ENCODE measurements at places on chromosomes 7 and 10.

- no peak for DNase-seq
Observed at GRCh38 chr10:104242545-104242944, 10.4 kb upstream of the CFAP43 start.

DNA sequence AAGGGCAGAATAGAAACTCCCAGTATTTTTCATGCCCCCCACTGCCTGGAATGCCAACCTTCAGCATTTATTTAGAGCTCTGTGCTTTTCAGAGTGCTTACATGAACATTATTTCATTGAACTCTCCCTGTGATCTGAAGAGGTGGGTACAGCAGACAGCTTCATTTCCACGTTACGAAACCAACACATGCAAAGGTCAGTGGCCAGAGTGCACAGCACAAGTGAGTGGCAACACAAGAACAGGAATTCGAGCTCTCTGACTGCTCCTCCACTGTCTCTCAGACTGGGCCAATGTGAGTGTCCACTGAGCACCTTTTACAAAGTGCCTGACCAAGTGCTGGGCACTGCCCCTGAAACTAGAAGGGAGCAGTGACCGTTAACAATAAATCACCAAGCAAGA lies 162.9 kb downstream of the GLI3 start:
- no peak for DNase-seq

- no peak for DNase-seq
Observed at GRCh38 chr10:114855776-114856543, 34.4 kb downstream of the FHIP2A start.

- no peak for DNase-seq
Observed at GRCh38 chr10:3213758-3214515, 41.4 kb upstream of the PITRM1 start.

- DNase-seq: no peak
Observed at GRCh38 chr10:126705951-126706565, 35.6 kb upstream of the C10orf90 start.

DNA sequence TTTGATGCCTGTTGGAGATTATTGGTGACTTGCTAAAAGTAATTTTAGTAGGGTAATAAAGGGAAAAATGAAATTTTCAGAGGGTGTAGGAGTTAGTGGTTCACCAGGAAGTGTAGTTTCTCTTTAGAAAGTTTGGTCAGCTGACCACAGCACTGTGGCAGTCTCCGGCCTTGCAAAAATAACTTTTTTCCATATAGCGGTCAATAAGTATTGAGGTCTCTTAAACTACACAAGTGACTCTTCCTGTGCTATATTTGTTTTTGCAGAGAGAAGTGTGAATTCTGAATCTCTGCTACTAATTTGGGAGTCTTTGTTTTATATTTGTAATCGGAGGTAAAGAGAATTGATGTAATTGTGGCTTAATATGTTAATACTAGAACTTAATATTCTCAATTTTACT lies 24.3 kb downstream of the PTPN12 start:
- DNase-seq: no peak

DNA sequence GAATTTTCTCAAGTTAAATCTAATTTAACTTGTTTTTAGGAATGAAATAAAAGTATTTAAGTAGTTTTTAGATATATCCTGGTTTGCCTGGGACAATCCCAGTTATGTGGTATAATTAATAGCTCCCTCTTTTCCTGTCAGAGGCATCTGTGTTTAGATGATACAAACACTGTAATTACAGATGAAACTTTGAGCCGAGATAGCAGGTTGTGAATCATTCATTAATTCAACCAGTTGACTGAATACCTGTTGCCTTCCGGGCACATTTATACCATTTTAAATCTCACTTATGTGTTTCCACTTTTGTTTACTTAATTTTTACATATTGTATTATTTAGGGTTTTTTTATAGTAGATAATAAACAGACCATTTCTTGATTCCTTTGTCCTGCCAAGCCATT lies 82.1 kb upstream of the GATA3 start:
- DNase-seq: no peak

DNA sequence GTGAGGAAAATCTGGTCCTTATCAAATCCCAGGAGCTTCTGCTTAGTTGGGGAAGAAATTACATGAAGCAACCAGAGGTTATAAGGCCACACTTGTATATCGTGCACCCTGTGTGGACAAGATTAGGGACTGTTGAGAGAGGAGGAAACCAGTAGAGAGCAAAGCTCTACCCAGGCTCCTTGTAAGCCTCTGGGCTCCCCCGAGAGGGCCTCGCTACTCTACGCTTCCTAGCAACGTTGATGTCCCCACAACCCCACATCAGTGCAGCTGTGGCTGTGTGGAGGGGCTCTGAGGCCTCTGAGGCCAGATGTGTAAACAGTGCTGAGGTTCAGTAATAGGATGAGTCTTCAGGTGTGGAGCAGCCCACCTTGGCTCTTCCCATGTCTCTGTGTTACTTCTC lies 16.0 kb downstream of the HIF1AN start:
- no peak for DNase-seq

GRCh38 chr7:115549910-115550309 lies 480.7 kb downstream of the TFEC start:
- no peak for DNase-seq

DNA sequence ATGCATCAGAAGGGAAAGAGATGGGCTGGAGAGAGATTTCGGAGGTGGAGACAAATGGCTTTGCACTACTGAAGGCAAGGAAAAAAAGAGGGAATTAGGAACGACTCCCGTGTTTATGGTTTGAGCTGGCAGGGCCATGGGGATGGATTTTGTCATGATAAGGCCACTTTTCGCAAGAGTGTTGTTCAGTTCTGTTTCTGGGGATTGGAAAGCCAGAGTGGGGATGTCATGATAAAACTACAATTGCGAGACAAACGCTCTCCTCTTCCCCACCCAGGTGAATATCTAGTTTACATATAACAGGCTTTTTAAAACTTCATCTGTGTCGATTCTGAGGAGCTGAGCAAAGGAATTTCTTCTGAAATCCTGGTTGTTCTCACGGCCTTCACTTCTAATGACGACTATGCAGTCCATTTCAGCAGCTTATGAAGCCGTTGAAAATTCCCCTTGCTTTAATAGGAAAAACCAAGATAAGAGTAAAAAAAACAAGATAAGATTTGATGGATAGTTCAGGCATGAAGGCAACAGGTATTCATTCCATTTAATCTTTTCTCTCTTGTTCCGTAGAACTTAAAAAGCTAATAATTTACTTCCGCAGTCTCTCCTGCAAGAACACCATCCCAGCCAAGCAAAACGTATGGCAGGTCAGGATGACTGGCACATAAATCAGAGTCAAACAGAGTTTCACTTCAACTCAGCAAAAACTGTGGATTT lies 245.6 kb upstream of the PITRM1 start:
- no peak for DNase-seq

DNA sequence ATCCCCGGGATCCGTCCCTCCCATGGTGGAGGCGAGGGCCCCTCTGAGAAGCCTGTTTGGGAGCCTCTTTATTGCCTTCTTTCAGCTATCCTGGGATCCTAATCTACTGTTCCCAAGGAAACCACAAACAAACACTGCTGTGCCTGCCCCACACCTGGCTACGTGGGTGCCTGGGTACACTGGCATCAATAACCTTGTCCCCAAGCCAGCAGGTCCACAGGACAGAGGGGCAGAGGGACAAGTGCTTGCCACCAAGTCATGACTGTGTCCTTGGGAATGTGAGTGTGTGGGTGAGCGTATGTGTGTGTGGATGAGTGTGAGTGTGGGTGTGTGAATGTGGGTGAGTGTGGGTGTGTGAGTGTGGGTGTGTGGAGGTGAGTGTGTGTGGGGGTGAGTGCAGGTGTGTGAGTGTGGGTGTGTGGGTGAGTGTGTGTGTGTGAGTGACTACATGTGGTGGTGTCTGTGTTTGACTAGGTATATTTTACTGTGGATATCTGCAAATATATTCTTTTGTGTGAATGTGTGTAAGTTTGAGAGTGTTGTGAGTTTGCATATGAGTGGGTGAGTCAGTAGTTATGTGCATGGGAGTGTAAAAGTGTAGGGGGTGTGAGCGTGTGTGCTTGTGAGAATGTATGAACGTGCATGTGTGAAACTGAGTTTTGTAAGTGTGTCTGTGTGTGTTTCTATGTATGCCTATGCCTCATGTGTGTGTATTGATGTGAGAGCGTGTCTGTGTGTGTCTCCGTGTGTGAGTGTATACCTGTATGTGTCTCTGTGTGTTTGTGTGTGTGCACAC lies 96.1 kb downstream of the TNS3 start:
- no peak for DNase-seq

- DNase-seq: no peak
Observed at GRCh38 chr10:101331956-101332355, 22.0 kb upstream of the BTRC start.

GRCh38 chr7:112790586-112791003 lies 402 bp upstream of the TMEM168 start:
- DNase-seq: no peak

GRCh38 chr7:52831321-52831720 lies 204.1 kb upstream of the POM121L12 start:
- no peak for DNase-seq

DNA sequence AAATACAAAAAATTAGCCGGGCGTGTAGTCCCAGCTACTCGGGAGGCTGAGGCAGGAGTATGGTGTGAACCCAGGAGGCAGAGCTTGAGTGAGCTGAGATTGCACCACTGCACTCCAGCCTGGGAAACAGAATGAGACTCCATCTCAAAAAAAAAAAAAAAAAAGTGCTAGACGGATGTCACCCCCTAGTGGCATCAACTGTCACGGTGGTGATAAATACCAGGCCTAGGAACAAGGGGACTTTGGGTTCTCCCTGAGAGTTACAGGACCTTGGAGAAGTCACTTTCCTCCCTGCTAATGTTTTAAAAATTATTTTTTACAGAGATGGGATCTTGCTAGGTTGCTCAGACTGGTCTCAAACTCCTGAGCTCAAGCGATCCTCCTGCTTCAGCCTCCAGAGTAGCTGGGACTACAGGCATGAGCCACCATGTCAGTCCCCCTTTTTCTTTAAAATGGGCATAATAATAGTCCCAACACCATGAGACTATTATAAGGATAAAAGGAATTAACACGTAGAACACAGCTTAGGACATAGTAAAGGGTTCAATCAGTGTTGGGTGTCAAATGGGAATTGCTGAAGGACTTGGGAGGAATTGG lies 2.6 kb upstream of the TMEM130 start:
- DNase-seq: no peak

DNA sequence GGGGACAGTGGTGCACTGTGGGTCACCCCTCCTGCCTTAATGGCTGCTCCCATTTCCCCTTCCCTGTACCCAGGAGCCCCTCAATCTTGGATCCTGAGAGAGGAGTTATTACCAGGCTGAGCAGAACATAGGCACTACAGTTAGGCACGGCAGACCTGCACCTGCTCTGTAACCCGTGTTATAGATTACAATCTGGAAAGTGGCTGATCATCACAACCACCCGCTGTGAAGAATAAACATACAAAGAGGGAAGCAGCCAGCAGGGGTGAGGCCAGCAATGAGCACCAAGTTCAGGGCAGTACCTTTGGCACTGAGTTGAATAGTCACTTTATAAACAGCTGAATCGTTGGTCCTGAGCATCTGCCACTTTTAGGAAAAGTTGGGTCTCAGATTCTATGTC lies 1.7 kb downstream of the CDHR1 start:
- no peak for DNase-seq

DNA sequence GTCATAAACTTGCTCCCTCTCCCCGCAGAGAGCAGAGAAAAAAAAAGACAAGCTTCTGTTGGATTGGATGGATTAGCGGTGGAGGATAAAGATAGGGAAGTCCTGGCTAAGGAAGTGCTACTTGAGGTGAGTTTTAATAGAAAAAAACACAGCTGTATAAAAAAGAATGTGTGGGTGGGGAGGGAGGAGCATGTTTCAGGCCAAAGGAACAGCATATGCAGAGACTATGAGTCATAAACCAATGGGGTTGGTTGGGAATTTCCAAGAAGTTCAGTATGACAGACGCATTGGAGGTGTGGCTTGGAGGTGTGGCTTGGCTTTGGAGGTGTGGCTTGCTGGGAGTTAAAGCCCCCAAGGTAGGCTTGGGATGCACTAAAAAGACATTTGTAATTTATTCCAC lies 103.0 kb upstream of the LSM8 start:
- DNase-seq: no peak

DNA sequence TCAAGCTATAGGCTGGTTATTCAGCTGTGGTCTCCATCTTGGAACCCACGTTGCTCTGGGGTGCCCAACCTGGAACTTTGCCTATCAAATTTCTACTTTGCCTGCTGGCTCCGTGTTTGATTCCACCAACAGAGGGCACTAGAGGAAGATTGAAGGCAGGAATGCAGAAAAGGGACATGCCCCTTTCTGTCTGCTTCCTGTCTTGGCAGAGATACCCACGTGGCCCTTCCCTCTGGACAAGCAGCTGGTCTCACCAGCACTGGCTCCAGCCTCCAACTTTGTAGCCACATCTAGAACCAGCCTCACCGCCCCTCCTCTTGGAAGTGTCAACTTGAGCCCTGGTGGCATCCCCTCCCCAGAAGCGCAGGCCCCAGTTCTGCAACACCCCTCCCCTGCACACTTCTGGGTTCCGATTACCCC lies 52.1 kb upstream of the ZNF438 start:
- DNase-seq: peak; percentile 35

- no peak for DNase-seq
Observed at GRCh38 chr10:83580373-83581012, 558.8 kb upstream of the GHITM start.
